ENCODE measurements at places on chromosomes 4 and X. TPM values are rescaled to one million over a fixed set of nuclear protein-coding genes. Genes with fewer than 3 reads are reported as not detected.
A peak's percentile ranks its signal among the peaks of the same experiment; 100 is the strongest.

Gene CHRDL1
- 8.4 TPM for total RNA-seq

Gene MAGEA11
- 1.7 TPM for total RNA-seq

Gene HSFX4
- total RNA-seq = 0.42 TPM

Gene SPIN3
- 31.3 TPM for total RNA-seq

Gene TRIM61
- total RNA-seq = 0.38 TPM

Gene RPA4
- total RNA-seq = 0.13 TPM

DNA sequence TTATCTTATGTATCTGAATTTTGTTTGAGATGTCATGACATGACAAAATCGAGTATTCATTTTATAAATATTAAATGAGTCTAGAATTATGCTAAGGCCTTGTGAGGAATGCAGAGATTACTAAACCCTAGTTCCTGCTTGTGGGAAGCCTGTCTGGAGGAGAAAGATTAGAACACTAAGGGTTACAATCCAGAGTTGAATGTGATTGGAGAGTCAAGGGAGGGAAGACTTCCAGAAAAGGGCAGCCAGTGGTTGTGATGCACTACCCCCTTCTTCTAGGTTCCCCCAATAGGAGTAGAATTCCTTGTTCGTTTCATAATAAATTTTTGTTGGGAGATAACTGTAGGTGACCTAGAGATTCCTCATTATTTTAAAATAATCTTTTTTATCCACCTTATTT is 141.1 kb downstream of the AFF1 start:
- no peak for ATAC-seq

DNA sequence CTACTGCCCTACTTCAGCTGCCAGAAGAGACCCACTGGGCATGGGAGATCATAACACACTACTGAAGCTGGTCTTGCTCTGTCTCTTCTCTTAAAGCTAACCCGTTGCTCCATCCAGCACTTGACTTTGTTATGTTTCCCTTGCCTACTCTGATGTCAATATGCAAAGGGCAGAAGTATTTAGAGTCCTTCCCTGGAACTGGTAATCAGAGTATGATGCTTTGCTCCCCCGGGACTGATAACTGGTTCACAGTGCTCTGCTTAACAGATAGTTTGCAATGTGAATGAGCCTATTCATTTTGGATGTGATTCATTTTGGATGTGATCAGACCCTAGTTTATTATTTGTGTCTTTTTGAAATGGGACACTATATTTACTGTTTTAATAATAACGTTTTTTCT is 12.3 kb upstream of the UCP1 start:
- no peak for ATAC-seq

GRCh38 chrX:17644001-17644400 is 93.3 kb upstream of the SCML1 start:
- no peak for ATAC-seq

DNA sequence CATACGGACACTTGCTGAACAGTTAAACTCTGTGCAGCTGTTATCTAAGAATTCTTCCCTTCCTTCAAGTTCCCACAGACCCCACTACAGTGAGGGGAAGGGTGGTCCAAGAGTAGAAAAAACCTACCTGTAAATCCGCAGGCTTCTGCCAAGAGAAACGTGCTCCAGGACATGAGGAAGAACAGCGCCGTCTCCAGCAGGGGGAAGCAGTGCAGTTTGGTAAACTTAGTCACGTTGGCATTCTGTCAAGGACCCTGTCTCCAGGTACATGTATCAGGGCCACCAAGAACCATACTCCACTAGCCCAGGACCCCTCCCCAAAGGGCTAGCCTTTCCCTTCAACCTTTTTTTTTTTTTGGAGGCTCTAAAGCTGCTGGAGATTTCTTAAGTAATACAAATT is 79.9 kb downstream of the CHST7 start:
- ATAC-seq = no peak

DNA sequence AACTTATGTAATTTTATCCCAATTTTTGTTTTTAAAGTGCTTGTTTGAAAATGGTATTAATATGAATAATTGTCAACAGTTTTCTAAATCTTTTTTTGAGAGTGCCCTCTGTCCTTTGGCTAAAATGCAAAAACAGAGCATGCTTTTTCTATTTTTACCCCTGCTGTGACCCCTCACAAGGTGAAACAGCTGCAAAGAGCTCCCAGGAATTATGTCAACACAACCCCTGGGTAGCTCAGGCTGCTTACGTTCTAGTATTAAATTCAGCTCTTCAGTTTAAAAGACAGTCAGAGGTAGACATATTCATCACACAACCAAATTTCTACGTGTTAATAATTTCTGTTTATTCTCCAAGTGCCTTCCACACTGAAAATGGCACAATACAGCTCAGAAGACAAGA is 367.5 kb downstream of the PRDM5 start:
- no peak for ATAC-seq

DNA sequence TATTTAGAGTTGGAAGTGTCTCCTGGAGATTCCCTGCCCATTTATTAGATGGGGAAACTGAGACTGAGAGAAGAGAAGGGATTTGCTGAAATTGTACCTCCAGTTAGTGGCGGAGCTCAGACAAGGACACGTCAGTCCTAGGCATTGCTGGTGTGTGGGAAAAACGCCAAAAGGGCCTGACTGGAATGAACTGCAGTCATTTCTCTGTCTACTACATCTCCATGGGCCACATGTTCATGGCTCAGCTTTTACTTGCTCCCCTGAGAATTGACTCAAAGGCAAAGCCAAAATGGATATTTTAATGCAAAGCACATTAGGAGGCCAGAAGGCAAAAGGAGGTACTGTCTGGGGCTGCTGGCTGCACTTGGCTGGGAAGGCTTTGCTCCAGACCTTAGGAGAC is 3.9 kb downstream of the TFDP3 start:
- no peak for ATAC-seq

- ATAC-seq = peak; percentile 96
Measured at GRCh38 chrX:155070975-155071693, at the start of the genes BRCC3, CMC4 and MTCP1. TSS of gene BRCC3 (plus strand) at chrX:155071508. CDS start at chrX:155071528, 20 bp downstream. TSS of gene CMC4 (minus strand) at chrX:155071136. CDS start at chrX:155064023, 7,113 bp downstream. TSS of gene MTCP1 (minus strand) at chrX:155071136. CDS start at chrX:155066010, 5,126 bp downstream.

GRCh38 chr4:25609976-25610375 is 45.7 kb upstream of the SLC34A2 start:
- ATAC-seq = no peak

DNA sequence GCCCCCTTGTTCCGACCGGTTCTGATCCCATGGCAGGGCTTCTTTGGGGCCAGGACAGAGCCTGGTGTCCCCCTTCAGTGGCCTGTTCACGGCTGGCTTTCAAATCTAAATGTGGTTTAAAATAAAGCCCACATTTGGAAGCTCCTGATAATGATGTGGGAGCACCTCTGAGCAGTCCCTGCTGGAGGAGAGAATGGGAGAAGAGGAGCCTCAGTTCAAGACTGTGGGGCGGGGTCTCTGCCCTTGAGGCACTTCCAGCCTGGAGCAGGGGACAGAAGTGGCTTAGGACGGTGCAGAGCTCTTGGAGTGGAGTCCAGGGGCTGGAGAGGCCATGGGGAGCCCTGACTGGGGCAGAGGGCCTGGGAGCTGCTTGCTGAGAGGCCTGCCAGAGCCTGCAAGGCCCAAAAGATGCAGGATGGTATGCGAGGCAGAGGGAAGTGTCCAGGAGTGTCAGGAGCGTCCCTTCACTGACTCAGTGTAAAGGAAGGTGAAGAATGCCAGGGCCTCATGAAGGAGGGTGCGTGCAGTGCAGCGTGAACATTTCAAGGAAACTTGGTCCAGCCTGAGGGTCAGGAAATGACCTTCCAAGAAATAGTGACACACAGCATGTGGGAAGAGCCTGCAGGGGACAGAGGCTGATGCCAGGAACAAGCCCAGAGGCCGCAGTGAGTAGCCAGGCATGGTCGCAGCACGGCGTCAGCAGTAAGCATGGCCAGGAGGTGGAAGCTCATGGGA is 21.1 kb upstream of the TADA2B start:
- ATAC-seq = peak; percentile 97

- no peak for ATAC-seq
Measured at GRCh38 chr4:57070461-57070860, 39.7 kb downstream of the IGFBP7 start.

GRCh38 chr4:5467111-5467510 is 241.2 kb downstream of the EVC2 start:
- ATAC-seq = no peak
